ENCODE measurements at places on chromosomes 6 and 20.

DNA sequence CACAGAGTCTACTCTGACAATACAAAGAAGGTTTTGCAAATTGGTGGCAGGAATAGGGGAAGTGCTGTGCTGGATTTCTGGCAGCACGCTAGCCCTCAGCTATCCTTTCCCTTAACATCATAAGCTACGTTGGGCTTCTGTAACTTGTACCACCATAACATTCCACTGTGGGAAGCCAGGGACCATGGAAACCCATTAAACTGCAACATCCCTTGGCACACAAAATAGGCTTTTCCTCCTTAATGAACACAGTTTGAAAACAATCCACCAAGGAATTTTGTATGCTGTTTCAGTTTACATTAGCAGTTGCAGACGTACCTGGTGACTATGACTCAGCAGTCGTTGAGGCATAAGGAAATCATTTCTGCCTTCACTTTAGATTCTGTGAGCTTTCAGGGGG, 203.9 kb upstream of the RAB32 start:
- H3K27ac ChIP-seq = peak overlapping the region; percentile 31
- peak; percentile 9 for DNase-seq
- H3K4me1 ChIP-seq = peaks cover 3% of the 10 kb centered on the region
- no peak overlapping the region for H3K4me3 ChIP-seq

DNA sequence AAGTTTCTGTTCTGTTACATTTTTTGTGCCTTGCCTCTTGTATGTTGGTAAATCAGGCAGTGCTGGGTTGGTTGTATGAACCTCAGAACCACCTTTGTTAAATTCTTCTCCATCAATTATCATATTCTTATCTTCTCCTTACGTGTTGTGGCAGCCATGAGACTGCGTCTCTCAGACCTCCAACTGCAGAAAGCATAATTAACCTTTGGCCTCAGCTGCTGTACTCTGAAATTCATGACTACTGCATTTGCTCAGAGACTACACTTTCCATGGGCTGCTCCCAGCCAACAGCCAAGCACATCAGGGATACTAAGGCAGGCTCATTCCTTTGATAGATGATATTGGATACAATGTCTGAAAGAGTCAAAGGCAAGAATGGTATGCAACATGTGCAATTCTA, 15.1 kb upstream of the SNX3 start:
- no peaks in the 10 kb centered on the region for H3K27me3 ChIP-seq
- DNase-seq = peak; percentile 58
- no peak overlapping the region for H3K27ac ChIP-seq
- no peak overlapping the region for H3K4me3 ChIP-seq

- H3K4me1 ChIP-seq = no peaks in the 10 kb centered on the region
- H3K27ac ChIP-seq = no peak overlapping the region
- H3K36me3 ChIP-seq = no peaks in the 10 kb centered on the region
- no peak overlapping the region for H3K4me3 ChIP-seq
Observed at GRCh38 chr6:40932366-40932765, 106.7 kb downstream of the UNC5CL start.

DNA sequence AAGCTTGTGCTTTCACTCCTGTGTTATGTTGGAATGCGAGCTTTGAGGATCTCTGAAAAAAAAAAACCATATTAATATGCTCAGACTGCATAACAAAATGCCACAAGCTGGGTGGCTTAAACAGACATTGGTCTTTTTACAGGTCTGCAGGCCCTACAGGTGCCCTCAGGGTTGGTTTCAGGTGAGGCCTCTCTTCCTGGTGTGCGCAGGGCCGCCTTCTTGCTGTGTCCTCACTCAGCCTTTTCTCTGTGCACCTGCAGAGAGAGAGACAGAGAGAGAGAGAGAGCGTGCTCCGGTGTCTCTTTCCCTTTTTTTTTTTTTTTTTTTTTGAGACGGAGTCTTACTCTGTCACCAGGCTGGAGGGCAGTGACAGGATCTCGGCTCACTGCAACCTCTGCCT, 114.1 kb upstream of the SNX9 start:
- no peaks in the 10 kb centered on the region for H3K4me1 ChIP-seq
- H3K27ac ChIP-seq = no peak overlapping the region
- H3K4me3 ChIP-seq = no peak overlapping the region
- no peaks in the 10 kb centered on the region for H3K27me3 ChIP-seq

DNA sequence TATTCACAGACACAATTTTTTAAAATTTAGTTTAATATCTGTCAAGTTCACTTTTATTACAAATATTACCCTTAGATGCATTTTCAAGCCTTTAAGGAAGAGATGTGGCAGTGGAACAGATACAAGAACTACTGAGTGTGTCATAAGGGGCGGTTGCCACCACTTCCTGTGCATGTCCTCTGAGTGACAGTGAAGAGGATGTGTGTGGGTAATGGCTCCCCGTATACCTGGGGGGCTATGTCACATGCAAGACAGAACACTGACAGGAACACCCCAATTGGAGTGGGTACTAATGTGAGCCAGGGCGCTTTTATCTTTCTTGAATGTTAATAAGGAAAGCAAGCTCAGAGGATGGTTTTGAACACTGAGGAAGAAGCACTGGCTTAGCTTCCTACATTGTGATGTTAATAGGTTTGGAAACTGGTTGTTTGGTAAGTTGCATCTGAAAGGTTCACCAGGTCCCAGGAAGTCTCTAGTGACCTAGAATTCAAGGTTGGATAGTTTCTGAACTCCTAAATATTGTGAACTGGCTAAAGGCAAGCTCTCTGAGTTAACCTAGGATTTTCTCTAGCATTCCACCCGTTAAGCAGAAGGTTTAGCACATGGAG, 83.4 kb upstream of the ASF1A start:
- H3K27ac ChIP-seq = no peak overlapping the region
- H3K36me3 ChIP-seq = peaks cover 8% of the 10 kb centered on the region
- no peaks in the 10 kb centered on the region for H3K27me3 ChIP-seq
- H3K4me1 ChIP-seq = no peaks in the 10 kb centered on the region

DNA sequence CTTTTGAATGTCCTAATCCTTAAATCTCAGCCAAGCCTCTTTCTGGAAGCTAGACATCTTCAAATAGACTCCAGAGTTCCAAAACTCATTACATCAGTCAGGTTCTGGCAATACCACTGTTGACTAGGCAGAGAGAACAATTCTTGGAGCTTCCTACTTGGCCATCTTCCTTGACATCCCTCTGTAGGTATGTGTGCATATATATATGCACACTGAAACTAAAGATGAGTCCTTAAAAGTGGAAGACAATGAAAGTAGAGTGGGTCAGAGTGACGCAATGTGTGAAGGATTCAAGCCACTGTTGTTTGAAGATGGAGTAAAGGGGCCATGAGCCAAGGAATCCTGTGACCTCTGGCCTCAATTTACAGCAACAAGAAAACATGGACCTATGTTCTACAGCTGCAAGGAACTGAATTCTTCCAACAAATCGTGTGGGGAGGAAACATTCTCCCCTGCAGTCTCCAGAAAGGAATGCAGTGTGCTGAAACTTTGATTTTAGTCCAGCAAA, 18.7 kb upstream of the DUSP22 start:
- H3K27ac ChIP-seq = no peak overlapping the region
- H3K4me1 ChIP-seq = no peaks in the 10 kb centered on the region
- H3K36me3 ChIP-seq = no peaks in the 10 kb centered on the region
- H3K27me3 ChIP-seq = no peaks in the 10 kb centered on the region

DNA sequence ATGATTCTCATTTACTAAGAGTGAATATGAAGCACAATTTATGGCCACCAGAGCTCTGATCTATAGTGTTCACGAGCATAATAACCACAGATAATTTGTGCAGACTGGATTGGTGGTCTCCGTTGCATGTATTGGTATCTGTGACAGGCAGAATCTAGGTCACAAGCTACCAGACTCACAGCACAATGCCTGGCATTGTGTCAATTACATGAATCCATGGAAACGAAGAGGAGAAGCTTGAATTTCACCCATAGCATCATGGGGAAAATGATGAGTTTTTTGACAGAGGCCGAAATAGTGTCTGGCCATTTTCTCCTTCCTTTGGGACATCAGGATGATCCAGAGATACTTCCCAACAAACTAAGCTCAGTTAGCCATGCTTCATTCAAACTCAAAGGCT, 52.3 kb upstream of the TMEM170B start:
- H3K27ac ChIP-seq = no peak overlapping the region
- no peaks in the 10 kb centered on the region for H3K36me3 ChIP-seq
- H3K27me3 ChIP-seq = no peaks in the 10 kb centered on the region
- H3K4me1 ChIP-seq = no peaks in the 10 kb centered on the region
- DNase-seq = no peak

DNA sequence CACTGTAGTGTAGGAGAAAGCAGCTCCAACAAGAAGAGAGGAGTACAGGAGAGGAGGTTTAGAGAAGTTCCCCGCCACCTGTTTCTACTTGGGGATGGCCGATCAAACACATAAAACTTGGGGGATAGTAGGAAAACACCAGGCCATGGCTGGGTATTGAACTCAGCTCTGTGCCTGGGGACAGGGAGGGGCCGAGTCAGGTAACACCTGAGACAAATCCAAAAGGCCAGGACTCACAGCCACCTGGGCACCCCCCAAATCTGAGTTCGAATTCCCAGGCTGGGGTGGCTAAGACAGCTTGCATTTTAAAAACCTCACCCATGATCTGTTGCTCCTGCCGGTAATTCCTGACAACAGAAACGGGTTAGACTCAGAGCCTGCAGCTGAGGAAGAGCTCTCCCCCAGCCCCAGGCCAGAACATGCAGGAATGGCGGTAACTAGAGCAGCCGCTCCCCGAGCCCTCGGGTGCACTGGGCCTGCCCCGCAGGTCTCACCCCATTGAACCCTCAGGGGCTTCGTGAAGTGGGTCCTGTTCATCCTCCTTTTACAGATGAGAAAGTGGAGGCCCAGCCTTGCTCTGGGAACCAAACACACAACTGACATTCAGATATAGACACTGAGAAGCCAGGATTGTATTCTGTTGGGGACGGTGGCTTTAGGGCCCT, 61.0 kb downstream of the TCP11 start:
- H3K27me3 ChIP-seq = no peaks in the 10 kb centered on the region

DNA sequence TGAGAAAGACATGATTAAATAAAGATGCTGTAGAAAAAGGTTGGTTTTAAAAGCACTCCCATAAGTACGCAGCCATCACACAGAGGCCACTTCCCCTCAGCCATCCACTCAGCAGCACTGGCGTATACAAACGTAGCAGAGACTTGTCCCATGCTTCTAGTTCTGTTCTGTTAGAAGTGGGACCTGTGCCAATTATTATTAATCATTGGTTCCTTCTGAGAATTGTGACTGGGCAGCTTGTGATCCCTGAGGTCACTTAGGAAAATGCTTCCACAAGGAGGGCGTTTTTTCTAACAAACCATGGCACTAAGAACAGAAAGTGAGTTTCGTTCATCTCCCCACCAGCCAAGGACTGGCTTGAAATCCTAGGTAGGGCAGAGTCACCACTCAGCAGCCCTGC, 53.9 kb downstream of the FAM120B start:
- no peak overlapping the region for H3K27ac ChIP-seq
- peaks cover 18% of the 10 kb centered on the region for H3K36me3 ChIP-seq
- no peak overlapping the region for H3K4me3 ChIP-seq
- H3K4me1 ChIP-seq = no peaks in the 10 kb centered on the region

GRCh38 chr20:40773376-40773775, 84.3 kb upstream of the MAFB start:
- H3K4me1 ChIP-seq = peaks cover 2% of the 10 kb centered on the region
- no peak overlapping the region for H3K27ac ChIP-seq
- H3K36me3 ChIP-seq = no peaks in the 10 kb centered on the region
- no peaks in the 10 kb centered on the region for H3K27me3 ChIP-seq
- DNase-seq = no peak

GRCh38 chr6:47809873-47810272, 28.0 kb downstream of the OPN5 start:
- no peaks in the 10 kb centered on the region for H3K36me3 ChIP-seq
- H3K27me3 ChIP-seq = no peaks in the 10 kb centered on the region
- H3K4me3 ChIP-seq = no peak overlapping the region
- H3K27ac ChIP-seq = no peak overlapping the region

DNA sequence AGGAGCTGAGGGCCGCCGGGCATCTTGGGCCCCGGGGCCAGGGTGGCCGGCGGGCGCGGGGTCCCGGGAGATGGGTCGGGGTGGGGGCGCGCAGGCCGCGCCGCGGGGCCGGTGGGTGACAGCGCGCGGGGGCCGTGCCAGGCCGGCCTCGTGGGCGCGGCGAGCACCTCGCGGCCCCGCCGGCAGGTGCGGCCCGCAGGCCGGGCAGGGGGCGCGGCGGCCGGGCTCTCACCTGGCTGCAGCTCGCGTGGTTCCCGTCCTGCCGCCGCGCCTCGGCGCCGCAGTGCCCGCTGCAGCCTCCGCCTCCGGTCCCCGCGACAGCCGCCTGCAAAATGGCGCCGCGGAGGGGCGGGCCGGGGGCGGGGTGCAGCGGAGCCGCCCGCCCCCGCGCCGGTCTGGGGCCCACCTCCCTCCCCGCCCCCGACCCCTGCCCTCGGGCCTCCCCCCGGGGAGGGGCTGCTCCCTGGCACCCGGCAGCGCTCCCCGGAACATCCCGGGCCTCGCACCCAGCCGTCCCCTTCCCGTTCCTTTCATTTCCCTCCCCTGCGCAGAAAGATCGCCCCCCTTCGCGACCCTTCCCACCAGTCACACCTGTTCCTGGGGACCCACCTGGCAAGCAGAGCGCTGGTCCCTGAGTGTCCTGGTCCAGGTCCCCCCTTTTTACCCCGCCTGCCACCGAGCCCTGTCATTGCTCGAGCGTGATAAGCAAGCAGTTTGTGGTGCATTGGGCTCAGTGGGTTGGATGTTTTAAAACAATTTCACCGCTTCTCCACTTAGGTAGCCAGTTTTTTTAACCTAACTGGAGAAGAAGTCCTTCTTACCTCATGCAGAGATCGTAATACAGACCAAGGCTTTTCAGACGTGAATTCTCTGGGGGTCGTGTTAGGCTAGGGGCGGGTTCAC, at the start of gene SLC23A2:
SLC23A2 (minus strand) TSS at position 337 of the 903 bp plus-strand sequence. CDS start 68,948 bp downstream, outside the sequence.
- peak; percentile 57 for DNase-seq
- no peak within 1 kb of the TSS for H3K27ac ChIP-seq
- peak within 1 kb of the TSS; percentile 78 for H3K4me3 ChIP-seq

DNA sequence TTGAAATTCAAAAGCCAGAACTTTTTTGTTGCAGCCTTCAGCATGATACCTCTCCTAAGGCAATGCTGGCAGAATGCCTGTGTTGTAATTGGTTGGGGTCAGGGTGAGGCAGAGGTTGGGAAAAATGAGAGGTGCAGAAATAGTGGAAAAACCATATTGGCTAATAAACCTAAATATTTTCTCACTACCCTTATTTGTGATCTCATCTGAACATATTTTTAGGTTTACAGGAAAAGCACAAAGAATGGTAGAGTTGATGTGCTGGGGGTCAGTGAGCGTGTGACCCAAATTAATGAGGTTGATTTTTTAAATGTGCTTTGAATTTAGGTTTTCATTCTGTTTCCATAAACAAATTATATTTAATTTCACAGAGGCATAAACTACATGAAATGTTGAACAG, 437.3 kb downstream of the HDGFL1 start:
- H3K27ac ChIP-seq = no peak overlapping the region
- no peaks in the 10 kb centered on the region for H3K27me3 ChIP-seq
- no peak for DNase-seq
- no peak overlapping the region for H3K4me3 ChIP-seq

GRCh38 chr20:11227602-11228001, 553.8 kb upstream of the JAG1 start:
- no peak overlapping the region for H3K27ac ChIP-seq
- no peak for DNase-seq
- H3K4me3 ChIP-seq = no peak overlapping the region
- no peaks in the 10 kb centered on the region for H3K27me3 ChIP-seq
- no peaks in the 10 kb centered on the region for H3K4me1 ChIP-seq
